ENCODE measurements at places on chromosomes 11 and 22.

GRCh38 chr22:29073618-29074275 lies 912 bp downstream of the KREMEN1 start:
- no peak for ATAC-seq

GRCh38 chr11:34261095-34261494 lies 96.7 kb downstream of the ABTB2 start:
- no peak for ATAC-seq

- ATAC-seq = peak; percentile 58
Observed at GRCh38 chr11:3831378-3832239, 9.2 kb downstream of the RHOG start.

DNA sequence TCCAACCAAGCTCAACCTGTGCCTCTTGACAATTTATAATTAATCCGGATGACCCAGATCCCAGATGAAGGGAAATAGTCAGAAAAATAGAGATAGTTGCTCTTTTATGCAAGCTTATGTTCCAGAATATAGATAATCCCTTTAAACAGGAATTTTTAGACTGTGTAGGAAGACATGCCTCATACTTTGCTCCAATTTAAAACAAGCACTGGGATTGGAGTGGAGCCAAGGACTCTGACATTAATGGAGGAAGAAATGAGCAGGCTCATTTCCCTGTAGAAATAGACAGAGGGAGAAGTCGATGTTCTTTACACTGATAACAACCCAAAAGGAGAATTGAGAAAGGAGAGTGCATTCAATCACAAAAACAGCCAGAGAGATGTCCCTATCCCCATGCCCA lies 70.1 kb upstream of the LRRC55 start:
- ATAC-seq = no peak

DNA sequence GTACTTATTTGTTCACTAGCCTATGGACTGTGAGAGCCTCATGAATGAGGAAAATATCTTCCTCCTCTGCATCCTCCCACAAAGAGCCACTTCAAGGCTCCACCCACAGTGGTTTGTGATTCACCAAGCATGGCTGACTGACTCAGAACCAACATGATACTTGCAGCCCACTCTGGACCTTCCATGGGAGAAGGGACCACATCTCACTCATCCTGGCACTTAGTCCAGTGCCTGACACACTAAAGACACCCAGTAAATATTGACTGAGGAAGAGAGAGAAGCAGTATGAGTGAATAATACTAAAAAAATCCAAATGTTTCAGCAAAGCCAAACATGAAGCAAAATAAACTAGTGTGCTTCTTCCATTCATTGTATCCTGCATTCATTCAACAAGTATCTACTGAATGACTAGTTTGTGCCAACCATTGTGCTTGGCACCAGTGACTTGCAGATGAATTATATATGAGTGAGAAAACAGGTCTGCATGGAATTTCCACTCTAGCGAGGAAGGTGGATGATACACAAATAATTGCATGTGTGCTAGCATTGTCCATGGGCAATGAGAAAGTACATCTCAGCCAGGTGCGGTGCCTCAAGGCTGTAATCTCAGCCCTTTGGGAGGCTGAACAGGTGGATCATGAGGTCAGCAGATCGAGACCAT lies 54.9 kb upstream of the BLID start:
- ATAC-seq = no peak

DNA sequence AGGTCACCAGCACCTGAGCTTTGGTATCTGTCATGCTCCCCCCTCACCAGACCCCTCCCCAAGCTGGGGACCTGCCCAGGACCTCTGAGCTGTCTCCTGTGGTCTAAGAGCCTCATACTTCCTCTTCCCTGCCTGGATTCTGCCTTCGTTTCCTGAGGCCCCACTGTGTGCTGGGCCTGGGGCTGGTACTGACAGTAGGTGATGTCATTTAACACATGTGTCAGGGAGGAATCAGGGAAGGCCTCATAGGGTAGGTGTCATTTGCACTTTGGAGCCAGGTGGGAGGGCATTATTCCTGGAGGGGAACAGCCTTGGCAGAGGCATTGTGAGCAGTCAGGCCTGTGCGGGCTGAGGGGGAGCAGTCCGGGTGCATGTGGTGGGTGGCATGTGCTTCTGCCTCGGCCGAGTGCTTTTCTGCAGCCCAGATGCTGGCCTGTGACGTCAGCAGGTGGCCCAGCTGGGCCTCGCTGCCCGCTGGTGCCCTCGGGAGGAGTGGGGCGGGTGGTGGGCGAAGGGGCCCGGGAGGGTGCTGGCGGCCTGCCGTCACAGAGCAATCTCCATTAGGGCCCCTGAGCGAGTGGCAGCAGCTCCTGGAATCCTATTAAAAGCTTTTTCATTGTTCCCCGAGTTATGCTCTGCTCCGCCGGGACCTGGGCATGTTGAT lies 9.1 kb downstream of the FLRT1 start:
- ATAC-seq = no peak

DNA sequence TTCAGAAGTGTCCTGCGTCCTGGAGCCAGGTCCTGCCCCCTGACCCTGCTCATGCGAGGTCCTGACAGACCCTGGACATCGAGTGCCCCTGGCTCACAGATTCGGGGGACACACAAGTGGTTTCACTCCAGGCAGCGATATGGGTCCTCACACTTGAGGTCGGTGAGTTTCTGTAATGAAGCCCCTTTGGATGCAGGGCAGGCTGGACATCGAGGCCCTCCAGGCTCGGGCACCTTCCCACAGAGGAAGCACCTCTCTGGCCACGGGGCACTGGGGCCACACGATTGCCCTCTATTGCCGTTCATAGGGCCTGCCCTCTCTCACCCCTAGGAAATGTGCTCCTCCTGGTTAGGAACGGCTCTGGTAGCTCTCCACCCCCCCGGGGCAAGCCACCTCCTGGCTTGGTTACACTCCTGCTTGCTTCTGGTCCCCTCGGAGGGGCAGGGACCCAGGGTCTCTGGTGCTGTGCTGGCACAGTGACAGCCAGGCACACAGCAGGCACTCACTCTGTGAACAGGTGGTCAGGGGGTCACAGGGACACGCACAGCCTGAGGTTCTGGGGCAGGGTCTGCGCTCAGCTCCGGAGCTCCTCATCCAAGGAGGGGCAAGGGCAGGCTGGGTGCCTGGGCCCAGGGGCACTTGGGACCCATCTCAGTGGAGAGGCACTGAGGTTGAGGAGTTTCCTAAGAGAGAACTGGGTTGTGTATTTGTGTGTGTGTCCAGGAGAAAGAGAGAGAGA lies 907.7 kb downstream of the BRD1 start:
- ATAC-seq = no peak

DNA sequence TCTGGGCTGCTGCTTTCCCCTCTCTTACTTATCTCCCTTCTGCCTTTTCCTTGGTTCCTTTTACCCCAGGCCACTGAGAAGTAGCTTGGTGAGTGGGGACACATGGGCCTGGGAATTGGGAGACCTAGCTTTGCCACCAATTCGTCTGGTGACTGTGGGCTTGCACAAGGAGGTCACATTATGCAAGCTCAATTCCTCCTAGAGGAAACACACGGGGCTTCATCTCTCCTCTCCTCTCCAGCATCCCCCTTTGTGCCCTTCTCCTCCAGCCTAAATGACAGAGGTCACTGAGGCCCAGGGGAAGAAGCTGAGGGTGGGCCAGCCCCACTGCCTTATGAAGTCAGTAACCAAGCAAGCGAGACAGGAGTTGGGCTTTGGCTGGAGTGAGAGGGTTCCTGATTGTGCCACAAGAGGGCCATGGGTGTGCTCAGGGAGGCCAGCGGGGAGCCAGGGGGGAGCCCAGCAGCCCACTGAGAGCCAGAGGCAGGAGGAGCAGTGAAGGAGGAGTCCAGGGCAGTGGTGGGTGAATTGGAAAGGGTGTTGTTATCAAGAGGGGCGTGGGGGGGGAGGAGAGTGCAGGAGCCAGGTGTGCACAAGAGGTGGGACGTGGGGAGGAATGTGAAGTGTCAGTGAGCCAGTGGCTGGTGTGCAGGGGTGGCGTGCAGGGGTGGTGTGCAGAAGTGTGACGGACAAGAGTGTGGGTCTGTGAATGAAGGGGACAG lies 2.0 kb downstream of the CLCF1 start:
- ATAC-seq = peak; percentile 36

DNA sequence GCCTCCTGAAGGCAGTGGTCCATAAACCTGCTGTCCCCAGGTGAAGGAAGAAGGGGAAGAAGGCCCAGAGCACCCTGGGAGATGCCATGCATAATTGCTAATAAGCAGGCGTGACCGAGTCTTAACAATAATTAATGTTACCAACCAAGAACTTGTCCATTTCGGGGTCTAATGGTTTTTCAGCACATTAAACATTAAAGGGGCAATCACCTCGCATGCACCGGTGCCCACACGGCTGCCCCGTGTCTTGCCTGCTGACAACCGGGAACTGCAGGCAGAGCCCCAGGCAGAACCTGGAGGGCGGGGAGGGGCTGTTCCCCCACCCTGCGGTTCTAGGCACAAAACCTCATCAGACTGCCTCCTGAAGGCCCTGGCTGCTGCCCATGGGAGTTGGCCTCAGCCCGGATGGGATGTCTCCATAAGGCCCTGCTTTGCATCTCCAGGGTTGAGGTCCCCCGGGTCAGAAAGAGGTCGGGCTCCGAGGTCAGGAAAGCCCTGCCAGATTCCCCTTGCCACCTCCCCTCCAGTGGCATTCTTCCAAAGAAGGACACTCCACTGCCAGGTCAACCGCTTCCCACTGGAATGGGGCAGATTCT lies 169.0 kb downstream of the BUD13 start:
- no peak for ATAC-seq

GRCh38 chr11:58938398-58938797 lies 890 bp upstream of the GLYATL1 start:
- ATAC-seq = no peak

DNA sequence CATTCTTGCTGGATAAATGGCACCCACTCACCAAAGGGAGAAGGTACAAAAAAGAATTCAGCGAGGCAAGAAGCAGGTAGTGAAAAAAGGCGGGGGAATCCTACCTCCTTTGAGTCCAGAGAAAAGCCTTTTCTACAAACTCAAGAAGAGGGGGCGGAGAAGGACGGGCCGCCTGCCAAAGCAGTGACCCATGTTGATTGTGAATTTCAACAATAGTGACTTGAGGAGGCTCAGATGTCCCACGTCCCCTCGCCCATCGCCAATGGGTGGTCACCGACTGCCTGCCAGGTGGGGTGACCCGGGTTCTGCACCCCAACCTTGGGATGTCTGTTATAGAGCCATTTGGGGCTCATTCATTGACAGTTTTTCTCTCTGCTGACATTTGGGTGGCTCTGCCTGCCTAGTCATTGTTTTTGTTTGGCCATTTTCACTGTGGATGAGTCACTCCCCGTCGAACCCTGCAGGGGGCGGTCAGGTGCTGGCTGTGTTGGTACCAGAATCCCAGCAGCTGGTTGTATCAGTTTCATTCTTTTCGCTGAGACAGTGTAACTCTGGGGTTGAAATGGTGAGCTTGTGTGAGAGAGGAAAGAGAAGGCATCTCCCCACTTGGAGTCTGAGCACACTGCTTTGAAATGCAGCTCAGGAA lies 163.4 kb upstream of the NCAM1 start:
- no peak for ATAC-seq

DNA sequence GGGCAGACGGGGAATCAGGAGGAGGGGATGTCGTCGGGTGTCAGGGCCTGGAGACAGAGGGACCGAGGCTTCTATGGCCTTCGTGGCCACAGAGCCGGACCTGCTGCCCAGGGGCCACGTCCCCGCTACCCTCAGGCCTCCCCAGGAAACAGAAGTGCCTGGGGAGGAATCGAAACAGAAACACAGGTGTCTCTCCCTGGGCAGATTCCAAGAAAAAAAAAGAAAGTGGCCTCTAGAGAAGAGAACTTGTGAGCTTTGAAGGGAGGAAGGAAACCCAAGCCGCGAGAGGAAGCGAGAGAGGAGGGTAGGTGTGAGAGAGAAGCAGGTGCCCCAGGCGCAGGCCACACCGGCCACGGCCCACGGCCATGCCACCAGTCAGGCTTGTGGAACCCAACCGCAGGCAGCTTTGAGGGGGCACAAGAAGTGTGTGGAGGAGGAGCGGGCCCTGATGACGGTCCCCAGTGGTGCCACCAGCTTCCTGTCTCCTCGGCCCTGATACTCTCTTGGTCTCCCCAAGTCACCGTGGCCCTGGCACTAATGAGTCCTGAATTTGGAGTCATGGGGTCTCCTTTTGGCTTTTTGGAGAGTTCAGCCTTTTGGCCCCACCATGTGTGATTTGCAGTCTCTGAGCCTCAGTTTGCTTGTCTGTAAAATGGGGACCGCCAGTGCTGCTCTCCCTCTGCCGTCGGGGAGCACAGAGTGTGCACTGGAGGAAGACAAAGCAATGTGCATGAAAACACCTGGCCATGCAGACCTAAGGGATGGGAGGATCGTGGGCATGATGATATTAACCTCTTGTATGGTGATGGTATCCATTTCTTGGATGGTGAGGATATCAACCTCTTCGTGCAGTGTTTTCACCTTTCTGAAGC lies 25.2 kb downstream of the LIF start:
- peak; percentile 59 for ATAC-seq

DNA sequence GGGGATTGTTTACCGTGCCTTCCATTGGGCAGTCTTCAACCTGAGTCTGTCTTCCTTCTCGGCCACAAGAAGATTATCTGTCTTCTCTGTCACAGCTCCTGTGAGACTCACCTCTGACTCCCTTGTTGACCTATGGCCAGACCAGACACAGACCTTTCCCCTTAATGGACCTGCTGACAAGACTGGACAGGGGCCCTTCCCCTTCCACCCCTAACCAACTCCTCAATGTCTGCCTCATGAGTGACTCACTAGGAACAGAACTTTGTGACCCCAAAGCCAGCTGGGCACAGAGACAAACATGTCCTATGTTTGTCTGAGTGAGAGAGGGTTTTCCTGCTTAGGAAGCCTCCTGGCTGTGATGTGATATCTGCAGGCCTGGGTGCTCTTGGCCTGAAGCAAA lies 405.0 kb downstream of the BRD1 start:
- ATAC-seq = no peak

GRCh38 chr11:47609675-47610074 lies 15.5 kb upstream of the C1QTNF4 start:
- no peak for ATAC-seq

- ATAC-seq = no peak
Observed at GRCh38 chr22:24187731-24188644, 6.7 kb downstream of the SUSD2 start.

- ATAC-seq = no peak
Observed at GRCh38 chr22:24723111-24723510, 51.4 kb downstream of the PIWIL3 start.

GRCh38 chr11:130204703-130205095 lies 45.1 kb downstream of the ST14 start:
- no peak for ATAC-seq

- ATAC-seq = no peak
Observed at GRCh38 chr11:123110397-123110796, 48.5 kb upstream of the HSPA8 start.

DNA sequence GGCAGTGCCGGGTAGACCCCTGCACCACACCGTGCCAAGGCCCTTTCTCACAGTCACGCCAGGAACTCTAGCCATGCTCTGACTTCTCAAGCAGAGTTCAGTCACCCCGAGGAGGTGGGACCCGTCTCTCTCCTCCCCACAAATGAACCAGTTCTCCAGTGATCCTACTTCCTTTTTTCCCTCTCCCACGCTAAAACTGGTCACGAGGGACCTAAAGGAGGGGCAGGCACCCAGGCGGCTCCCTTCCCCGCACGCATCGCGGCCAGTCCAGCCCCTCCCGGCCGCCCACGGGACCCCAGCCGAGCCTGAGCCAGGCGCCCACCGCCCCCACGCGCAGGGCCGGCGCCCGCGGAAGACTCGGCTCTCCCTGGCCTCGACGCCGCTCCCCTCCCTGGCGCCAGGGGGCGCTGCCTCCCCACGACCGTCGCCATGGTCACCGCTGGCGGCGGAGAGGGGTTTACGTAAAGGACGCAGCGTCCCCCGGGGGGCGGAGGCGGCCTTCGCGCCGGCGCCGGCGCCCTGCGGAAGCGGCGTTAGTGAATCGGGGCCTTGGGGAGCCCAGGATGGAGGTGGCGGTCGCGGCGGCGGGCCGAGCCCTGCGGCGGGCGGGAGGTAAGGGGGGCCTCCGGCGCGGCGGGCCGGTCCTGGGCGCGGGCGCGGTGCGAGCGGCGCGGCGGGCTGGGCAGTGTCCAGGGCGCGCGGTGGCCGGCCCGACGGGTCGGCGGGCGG lies at the start of gene DAGLA:
DAGLA (plus strand) TSS at position 499 of the 729 bp plus-strand sequence. CDS start 39,765 bp downstream, outside the sequence.
- peak; percentile 71 for ATAC-seq
